NCI-H1694 (cell line): ENCODE measurements at places on chromosomes 6 and 20.
A peak's percentile ranks its signal among the peaks of the same experiment; 100 is the strongest.

- DNase-seq, result no peak
Observed at GRCh38 chr20:39309458-39309857, 347.3 kb downstream of the DHX35 start.

- no peak for DNase-seq
Observed at GRCh38 chr20:47973519-47974233, 188.4 kb upstream of the SULF2 start.

DNA sequence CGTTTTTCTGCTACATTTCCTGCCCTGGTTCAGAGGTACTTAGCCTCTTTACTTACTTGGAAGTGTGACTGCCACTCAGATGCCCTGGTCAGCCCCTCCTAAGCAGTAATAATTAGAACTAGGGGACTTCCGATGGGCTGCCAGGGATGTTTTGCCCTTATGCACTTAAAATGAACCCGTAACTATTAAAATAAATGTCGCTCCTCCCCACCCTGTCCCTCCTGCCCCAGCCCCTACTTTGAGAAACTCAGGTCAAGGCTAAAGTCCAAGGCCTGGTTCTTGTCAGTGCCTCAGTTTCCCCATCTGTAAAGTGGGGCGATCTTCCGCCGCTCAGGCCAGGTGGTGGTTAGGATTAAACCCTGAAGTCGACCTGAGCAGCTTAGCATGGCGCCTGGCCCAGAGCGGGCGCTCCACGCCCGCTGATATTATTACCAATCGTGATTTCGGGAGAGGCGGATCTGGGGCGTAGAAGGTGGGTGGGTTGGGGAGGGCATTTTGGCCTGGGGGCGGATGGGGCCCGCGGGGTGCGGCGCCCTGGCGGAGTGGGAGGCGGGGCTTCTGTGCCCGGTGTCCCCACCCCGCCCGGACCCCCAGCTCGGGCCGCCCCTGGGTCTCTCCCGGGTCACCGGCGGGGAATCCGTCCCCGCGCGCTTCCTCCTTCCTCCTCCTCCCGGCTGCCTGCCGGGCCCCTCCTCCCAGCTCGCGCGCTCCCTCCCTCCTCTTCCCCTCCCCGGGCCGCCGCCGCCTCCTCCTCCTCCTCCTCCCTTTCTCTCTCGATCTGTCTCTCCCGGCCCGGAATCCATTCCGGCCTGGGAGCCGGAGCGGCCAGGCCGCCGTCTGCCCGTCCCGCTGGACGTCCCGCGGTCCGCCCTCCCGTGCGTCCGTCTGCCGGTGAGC lies at the start of gene SRC:
TSS of gene SRC (plus strand) at position 802 of the 897 bp plus-strand sequence. CDS start 38,014 bp downstream, outside the sequence.
- peak; percentile 28 for DNase-seq

GRCh38 chr20:889106-889505 lies 27.0 kb downstream of the ANGPT4 start:
- DNase-seq, result no peak

DNA sequence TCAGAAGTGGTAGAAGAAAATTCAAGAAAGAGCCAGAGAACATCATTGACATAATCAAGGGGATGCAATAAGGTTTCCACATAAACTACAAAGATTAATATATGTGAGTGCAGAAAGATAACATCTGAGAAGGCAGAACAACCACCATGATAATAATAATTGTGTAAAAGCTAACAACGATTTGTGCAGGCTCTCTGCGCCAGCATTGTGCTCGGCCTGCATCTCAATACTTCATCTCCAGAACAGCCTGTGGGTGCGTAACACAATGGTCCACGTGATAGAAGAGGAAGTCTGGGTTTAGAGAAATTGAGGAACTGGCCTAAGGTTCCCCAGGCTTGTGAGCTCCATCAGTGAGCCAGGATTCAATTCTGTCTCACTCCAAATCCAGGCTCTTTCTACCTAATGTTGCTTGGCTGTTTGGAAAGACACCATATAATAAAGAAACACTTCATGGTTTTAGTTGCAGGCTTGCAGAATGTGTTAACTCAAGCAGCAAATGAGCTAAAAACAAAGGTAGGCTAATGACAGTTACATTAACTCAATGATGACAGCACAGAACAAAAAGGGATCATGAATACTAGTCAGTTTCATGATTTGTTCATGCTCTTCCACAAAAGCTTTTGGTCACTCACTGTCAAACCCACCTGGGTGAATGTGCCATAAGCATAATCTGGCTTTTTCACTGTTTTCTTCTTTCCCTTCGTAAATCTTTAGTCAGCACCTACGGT lies 71.2 kb downstream of the LY86 start:
- no peak for DNase-seq

- DNase-seq, result no peak
Observed at GRCh38 chr6:40933864-40934263, 105.2 kb downstream of the UNC5CL start.

DNA sequence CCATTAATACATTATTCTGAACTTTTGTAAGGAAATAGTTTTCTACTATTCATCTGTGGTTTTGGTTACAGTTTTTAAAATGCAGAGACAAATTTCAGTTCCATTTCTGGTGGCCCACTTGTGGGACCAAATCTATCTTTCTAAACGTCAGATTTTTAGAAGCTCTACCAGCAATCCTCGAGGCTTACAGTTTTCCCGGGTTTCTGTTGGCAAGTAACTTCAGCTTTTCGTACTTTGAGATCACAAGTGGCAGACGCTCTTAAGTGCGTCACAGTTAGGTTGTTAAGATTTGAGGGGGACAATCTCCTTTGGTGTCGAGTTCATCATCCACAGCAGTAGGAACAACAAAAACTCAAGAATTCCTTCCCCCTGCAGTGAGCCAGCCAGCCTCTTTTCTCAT lies 60.0 kb downstream of the JARID2 start:
- DNase-seq, result no peak

- DNase-seq, result no peak
Observed at GRCh38 chr6:8229915-8230756, 127.8 kb upstream of the EEF1E1 start.

- no peak for DNase-seq
Observed at GRCh38 chr6:37838219-37838921, 18.8 kb downstream of the ZFAND3 start.

GRCh38 chr6:147279427-147279826 lies 75.2 kb downstream of the STXBP5 start:
- no peak for DNase-seq

DNA sequence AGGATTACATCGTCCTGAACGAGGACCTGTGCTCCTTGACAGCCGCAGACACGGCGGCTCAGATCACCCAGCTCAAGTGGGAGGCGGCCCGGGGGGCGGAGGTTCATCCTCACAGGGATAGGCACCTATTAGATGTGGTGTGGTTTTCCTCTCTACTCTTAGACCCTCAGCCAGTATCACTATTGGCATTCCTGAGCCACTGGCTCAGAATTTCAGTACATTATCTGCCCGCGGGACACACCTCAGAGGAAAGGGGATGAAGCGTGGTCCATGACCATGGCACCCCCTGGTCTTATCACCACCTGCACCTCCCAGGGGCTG lies 34.6 kb upstream of the HLA-G start:
- DNase-seq, result no peak

DNA sequence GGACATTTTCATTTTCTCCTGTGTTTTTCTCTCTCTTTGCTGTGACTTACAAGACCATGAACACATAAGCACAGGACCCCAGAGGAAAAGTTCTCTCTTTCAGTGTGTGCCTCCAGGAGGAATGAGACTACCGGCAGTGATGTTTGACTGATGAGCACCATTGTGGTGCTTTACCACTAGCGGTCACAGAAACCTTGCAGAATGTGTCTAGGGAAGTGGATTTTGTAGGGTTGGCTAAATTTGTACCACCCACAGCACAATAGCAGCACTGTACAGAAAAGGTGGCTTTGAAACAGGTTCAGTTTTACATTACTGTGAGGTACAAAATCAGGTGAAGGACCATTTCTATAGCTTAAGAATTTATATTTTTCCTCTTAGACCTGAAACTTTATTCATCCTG lies 301.9 kb upstream of the SUPT3H start:
- DNase-seq, result no peak

DNA sequence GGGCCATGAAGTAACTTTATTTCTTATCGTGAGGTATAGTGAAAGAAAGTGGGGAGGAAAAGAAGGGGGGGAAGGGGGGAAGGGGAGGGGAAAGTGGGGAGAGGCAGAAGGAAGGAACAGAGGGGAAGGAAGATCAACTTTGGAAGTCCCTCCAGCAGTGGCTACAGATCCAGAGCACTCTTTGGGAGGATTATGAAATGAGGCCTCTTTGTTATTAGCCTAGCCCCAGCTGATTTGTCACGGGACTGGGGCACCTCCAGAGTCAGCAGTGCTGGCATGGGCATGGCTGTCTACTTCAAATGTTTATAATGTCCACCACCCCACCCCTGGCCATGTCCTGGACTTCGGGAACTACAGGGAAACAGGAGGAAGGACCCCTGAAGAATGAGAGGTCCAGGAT lies 7.6 kb downstream of the MOCS1 start:
- DNase-seq, result no peak

- DNase-seq, result no peak
Observed at GRCh38 chr20:10089871-10090587, 55.2 kb downstream of the ANKEF1 start.

DNA sequence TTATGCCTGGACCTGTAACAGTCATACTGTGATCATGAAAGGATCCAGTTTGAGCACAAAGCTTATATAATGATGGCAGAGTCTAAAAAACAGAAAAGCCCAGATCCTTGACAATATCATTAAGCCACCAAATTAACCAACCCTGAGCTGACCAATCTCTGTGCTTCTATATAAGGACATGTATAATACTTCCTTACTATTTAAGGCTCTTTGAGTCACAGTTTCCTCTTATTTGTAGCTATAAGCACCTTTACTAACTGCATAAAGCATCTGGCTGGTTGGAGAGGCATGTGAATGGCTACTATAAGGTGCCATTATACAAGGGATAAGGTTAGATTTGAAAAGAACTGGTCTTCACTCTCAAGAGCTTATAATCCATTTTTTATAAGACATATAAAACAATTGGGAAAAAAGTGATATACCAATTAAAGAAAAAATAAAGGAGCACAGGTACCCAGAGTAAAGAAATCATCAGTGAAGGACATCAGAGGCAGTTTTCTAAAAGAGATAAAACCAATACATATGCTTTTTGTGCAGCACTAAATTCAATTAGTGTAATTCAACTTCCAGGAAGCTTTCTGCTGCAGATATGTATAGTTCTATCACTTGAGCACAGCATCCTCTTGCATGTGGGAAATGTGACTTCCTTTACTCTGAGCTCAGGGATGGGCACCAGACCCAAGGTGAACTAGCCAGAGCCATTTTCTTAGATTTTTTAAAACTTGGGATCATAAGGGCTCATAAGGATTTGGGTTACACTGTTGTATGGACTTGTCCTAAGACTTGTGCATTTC lies 121.0 kb downstream of the BTBD9 start:
- no peak for DNase-seq

DNA sequence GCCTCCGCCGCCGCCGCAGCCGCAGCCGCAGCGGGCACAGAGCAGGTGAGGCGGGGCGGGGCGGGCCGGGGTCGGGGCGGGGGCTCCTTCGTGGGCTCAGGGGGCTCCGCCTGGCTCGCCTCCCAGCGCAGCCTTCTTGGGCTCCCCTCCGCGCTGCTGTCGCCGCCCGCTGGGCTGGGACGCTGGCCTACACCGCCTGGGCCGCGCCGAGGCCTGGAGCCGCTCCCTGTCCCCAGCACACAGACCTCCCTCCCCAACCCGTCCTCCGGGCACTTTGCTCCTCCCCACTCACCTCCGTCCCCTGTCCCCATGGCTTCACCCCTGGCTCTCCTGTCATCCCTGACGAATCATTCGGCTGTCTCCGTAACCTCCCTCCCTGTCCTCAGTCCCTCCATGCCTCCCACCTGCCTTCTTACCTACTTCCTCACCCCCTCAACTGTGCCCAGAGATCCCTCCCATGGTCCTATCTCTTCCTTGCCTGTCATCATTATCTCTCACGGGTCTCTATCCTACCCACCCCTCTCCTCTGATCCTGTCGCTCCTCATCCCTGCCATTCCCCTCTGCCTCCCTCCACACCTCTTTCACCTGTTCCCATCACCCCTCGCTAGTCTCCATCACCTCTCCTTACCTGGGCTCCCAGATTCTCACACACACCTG lies 512 bp downstream of the TTBK1 start:
- DNase-seq, result no peak

DNA sequence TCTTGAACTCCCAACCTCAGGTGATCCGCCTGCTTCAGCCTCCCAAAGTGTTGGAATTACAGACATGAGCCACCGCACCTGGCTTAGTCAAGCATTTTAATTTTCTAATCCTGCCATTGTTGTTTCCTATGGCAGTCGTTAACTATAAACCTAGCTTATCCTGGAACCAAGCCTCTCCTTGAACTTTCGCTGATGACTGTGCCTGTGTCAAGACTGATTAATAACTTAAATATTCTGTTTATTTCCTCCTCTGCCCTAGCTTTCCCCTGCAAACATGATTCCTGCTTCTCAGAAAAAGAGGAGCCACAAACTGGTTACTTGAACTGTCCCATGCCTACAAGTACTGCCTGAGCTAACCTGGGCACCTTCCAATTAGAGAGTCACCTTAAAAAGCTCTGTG lies 1.5 kb downstream of the VNN1 start:
- DNase-seq, result no peak

GRCh38 chr6:146286961-146287360 lies 256.7 kb upstream of the RAB32 start:
- no peak for DNase-seq

DNA sequence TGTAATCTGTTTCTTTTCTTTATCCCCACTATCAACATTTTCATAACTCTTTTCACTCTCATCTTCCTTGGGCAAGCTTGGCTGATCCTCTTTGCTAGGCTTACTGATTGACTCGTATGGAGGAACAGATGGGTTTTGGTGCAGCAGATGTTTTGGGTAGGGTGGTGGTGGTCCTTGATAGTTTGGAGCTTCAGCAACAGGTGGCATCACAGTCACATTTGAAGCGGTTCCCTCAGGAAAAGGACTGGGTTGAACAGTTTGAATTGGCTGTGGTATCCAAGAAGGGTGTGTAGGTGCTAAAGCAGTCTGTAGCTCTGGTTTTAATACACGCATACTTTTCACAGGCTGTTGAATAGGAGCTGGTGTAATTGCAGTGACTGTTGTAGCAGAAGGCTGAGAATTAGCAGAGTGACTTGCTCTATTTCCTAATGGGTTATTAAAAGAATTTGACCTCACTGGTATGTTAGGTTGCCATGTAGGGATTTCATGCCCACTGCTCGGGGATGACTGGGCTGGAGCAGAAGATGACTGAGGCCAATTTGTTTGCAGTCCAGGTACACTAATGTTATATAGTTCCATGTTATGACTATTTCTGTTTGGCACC lies 34.5 kb downstream of the LATS1 start:
- peak; percentile 96 for DNase-seq

- DNase-seq, result no peak
Observed at GRCh38 chr20:47188540-47188939, 168.0 kb downstream of the ZMYND8 start.
